Fibroblast of skin of back (primary cell): ENCODE measurements at places on chromosomes 6 and 20.

GRCh38 chr6:104973404-104973803, 16.5 kb downstream of the LIN28B start:
- DNase-seq = no peak

GRCh38 chr20:19095762-19096161, 116.7 kb upstream of the SLC24A3 start:
- no peak for DNase-seq

- peak; percentile 78 for DNase-seq
These were observed 11.5 kb upstream of the CDKN1A start for GRCh38 chr6:36666826-36667591.

DNA sequence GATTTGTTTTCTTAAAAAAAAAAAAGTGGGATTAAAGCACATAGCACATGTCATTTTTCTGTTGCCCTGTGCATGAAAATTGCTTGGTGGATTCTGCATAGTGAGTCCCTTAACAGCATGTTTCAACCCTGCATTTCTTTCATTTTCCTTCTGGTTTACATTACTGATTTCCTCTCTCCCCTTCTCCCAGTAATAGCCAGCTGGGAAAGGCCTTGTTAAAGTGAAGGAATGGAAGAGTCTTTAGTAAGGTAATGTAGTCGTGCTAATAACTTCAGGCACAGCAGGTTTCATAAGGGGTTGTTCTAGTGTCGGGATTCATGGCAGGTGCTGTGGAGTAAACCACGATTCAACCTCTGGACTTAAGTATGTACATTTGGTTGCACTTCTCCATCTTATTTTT, 202.4 kb downstream of the FARS2 start:
- DNase-seq = no peak

GRCh38 chr6:108407904-108408827, 113.3 kb downstream of the AFG1L start:
- DNase-seq = no peak

- no peak for DNase-seq
These were observed 45.6 kb downstream of the APCDD1L start for GRCh38 chr20:58469616-58470015.

GRCh38 chr6:117194978-117195377, 70.4 kb upstream of the VGLL2 start:
- no peak for DNase-seq

DNA sequence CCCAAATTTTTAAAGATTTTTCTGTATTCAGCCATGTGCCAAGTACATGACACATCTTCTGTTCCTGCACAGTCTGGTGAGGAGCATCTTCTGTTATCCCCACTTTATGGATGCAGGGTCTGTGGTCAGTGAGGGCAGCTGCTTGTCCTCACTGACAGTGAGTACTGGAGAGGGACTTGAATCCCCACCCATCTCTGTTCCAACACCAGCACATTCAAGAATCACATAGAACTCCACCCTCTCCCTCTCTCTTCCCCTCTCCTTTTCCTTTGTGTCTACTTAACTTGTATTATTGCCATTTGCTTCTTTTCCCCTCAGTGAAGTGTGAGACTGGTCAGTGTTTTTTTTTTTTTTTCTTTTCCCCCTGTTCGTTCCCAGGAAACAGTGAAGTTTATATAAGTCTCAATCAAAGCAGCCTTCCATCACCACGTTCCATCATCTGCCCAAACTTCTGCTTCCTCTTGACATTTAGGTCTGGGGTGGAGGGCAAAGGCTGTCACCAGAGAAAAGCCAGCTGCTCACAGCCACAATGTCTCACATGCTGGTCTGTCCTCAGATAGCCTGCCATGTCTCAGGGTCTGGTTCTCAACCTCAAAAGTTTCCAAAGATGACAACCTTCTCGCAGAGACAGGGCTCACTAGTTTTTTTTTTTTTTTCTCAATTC, 110.0 kb upstream of the SSTR4 start:
- DNase-seq = no peak

DNA sequence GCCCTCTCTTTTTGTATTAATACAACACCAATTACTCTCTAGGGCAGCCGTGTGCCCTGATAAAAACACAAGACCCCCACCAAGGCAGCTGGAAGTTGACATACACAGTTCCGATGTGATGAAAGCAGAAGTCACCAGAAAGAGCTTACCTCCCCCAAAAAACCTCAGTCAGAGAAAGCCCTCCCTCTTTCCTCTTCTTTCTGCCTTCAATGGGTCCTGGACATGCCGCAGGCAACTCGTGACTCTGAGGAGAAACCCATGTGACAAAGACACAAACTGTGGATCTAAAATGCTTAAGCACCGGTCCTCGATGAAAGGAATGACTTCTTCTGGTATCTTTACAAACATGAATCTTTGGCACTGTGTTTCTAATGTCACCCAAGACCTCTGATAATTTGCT, 117.7 kb upstream of the CCDC28A start:
- DNase-seq = no peak

- DNase-seq = peak; percentile 29
These were observed 2.8 kb upstream of the CYP24A1 start for GRCh38 chr20:54176610-54177009.

GRCh38 chr6:149031201-149031858, 284.5 kb downstream of the UST start:
- DNase-seq = no peak

GRCh38 chr6:17865798-17866725, 121.4 kb downstream of the KIF13A start:
- DNase-seq = peak; percentile 93

DNA sequence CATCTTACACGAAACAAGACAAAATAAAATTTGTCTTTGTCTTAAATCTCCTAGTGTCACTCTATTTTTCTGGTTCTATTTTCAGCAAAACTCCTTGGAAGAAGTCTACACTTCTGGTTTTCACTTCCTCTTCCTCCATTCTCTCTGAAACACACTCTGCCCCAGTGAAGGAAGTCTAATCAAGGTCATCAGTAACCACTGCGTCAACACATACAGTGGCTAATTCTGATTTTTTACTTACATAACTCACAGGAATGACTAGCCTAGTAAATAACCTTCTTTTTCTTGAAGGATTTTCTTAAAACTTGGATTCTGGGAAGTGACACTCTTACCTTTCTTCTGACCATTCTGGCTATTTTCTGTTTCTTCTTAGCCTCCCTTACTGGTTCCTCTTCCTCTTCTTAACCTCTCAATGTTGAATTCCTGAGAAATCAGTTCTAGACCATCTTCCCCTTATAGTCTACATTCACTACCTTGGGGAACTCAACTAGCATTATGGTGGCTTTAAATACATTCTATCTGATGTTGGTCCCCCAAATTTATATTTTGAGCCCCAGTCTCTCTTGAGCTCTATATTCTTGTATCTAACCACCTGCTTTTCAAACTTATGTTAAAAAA, 37.5 kb downstream of the AIG1 start:
- DNase-seq = no peak

GRCh38 chr6:169345146-169345545, 91.5 kb upstream of the THBS2 start:
- DNase-seq = peak; percentile 16

DNA sequence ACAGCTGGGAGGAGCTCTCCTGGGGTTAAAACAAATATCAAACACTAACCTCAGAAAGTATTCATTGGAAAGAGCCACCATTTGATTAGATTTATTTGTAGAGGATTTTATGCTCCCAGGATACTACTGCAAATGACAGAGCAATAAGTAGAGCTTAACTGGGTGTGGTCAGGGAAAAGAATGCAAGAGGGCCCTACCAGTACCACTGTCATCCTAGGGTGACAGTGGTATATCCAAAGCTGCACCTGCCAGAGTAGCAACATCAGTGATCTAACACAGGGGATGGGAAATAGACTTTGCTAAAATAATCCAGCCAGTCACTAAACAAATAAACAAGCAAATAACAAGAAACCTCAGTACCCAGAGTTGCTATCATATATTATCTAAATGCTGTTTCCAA, 29.7 kb downstream of the ERGIC3 start:
- no peak for DNase-seq

DNA sequence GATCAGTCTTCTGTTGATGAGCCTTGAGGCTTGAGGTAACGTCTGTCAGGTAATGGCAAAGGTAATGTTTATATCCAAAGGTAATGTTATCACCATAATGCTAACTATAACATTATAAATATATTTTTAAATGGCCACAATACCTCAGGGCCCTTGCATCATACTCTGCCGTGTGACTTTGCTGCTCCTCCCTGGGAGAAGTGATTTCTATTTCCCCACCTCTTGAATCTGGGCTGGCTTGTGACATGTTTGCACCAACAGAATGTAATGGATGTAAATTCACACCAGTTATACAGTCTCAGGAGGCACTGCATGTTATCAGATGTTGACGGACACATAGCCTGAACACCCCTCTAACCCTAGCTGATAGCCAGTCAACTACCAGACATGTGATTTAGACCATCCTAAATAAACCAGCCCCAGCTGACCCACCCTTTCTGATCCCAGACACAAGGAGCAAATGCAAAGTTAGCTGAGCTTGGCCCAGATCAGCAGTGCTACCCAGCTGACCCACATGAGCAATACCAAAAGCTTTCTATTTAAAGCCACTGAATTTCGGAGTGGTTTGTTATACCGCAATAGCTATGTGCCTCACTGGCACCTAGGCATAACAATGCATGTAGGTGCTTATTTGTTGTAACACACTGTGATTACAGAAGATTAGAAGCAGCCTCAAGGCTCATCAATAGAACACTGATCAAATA, 93.8 kb upstream of the SIRPA start:
- no peak for DNase-seq

GRCh38 chr6:158046201-158047126, 64.8 kb downstream of the SYNJ2 start:
- no peak for DNase-seq

DNA sequence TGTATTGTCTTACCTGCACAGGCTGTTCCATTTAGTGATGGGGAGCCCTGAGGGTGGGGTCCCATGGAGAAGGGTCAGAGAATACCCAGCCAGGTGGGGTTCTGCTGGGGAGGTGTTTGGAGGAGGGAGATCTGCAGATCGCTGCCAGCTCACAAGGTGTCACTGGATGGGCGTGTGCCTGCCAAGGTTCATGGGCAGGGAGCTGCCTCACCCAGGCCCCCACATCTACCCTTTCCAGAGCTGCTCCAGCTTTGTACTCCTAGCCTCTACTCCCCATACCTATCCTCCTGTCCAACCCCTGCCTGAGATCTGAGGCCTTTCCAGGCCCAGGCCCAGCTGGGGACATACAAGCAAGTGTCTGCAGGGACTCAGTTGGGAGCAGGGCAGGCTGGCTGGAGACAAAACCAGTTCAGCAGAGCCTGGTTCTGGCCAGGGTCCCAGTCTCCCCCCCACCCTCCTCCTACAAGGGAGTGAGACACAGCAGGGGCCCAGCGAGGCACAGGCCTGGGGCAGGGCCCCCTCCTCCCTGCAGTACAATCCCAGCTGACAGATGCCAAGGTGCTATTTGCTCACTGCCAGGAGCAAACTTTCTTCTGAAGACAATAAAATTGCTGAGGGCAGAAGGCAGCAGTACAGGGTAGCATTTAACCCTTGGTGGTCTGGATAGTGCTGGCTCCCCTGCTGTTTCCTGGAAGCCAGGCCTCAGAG, 19.7 kb downstream of the SPDEF start:
- no peak for DNase-seq

- DNase-seq = no peak
These were observed 149.8 kb downstream of the TTLL2 start for GRCh38 chr6:167474725-167475124.

DNA sequence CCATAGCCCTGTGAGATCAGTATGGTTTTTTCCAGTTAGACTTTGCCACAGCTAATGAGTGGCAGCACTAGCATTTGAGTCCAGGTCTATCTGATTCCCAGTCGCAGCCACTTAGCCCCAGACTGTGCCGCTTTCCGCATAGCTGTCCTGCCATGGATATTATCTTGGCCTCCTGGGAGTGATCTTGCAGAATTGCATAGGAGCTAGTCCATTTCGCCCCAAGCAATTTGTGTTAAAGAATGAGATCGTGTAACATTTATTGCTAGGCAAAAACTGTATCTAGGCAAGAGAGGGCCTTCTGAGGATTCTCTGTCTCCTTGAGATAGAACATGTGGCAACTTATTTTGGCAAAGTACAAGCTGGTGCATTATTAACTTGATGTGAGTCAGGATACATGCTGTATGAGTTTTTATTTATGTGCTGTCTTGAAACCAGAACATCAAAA, 74.2 kb downstream of the EZR start:
- DNase-seq = no peak

DNA sequence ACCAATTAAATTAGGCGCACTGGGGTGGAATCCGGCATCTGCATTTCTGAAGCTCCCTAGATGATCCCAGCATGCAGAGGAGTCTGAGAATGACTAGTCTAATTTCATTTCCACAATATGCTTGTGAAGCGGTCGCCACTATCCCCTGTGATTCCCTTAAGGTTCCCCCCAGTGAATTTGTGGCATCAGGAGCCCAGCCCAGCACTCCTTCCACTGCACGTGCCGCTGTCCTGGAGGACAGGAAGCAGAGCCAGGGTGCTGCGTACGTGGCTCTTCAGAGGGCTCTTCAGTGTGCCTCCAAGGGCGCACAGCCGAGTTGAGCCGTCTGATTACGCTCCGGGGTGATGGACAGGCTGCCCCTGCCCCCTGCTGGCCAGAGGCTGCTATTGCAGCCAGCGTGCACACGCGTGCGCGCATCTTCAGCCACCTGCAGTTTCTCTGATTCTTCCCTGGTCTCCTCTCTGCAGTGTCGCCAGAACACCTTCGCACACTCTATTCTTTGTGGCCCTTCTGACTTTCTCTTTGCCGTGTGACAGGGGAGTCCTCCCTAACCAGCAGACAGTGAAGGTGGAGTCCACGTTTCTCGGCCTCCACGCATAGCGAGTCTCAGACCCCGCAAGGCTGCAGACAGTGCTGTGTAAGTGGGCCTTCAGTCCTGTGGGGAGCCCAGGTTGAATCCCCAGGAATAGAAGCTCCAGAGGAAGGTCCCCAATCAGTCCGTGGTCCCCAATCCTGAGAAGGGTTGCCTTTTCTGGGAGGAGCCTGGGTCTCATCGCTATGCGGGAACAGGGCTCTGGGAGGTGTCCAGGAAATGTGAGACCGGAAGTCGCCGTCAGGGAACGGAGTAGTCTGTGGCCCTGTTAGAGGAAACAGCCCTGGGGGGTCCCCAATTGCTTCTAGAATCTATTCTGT, 16.5 kb upstream of the NCR2 start:
- DNase-seq = peak; percentile 73

DNA sequence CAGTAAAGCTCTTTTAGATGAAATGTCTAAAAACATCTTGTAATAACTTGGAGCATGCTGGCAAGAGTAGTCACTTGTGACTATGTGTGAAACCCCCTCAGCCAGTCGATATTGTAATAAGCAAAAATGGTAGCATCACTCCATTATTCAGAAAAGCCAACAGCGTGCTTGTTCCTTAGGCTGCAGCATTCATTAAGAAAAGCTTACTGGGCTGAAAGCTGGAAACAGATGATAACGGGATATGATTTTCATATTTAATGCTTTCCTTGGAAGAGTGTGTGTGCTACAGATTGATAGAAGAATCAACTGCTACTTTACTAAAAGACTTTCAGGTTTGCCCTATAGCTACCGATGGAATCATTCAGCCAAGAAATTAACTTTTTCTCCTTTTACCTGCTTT, 20.3 kb downstream of the KIZ start:
- no peak for DNase-seq
